ENCODE measurements at places on chromosomes 2 and 18.
A peak's percentile ranks its signal among the peaks of the same experiment; 100 is the strongest.

DNA sequence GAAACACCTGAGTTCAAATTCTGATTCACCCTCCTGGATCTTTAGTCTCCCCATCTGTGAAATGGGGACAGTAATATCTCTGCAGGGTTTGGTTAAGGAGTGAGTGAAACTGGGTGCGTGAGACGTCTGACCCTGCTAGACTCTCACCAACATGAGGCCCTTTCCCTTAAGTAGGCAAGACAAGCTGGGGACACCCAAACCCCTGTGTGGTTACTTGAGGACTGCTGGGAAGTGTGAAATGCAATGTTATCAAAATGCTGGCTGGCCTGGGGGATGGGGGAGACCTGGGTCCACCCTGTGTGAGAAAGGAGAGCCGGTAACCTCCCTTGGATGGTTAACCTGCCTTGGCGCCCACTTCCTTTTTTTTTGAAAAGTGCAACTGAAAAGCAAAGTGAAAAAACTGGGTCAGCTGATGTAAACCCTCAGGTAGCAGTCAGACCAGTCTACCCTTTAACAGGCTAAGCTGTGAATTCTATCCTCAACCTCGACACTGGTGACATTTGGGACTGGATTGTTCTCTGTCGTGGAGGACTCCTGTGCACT is 82.3 kb downstream of the INPP5D start:
- DNase-seq = no peak

- DNase-seq = no peak
These were observed 50.8 kb downstream of the RTTN start for GRCh38 chr18:70154591-70155194.

GRCh38 chr2:85106489-85107180 is 26.6 kb upstream of the TCF7L1 start:
- DNase-seq = no peak

GRCh38 chr2:157523270-157524247 is 79.7 kb upstream of the CYTIP start:
- no peak for DNase-seq

GRCh38 chr2:55223958-55224760 is 7.9 kb downstream of the CLHC1 start:
- no peak for DNase-seq

GRCh38 chr2:74558284-74559230 is 4.0 kb downstream of the DOK1 start:
- no peak for DNase-seq

- DNase-seq = no peak
These were observed 49.4 kb downstream of the TGOLN2 start for GRCh38 chr2:85278361-85278760.

- DNase-seq = no peak
These were observed 59.0 kb upstream of the THOC1 start for GRCh38 chr18:326846-327245.

GRCh38 chr2:151238527-151239487 is 22.9 kb downstream of the RBM43 start:
- DNase-seq = no peak

DNA sequence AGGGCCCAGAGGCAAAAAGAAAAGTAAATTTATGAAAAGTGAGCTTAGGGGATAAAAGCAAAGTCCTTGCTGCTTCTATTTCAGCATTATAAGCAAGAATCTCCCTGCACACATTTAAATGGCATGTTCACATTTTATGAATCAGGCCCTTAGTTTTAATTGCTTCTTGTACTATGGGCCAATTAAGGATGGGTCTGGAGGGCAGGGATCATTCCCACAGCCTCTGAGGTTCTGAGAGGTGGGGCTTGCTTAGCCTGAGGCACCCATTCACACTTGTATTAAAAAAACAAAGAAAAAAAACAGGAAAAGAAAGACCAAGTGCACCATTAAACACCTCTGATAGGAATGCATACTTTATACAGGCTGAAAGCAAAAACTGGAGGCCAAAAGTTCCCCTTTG is 565.1 kb downstream of the BCL11A start:
- DNase-seq = no peak

GRCh38 chr2:10439185-10439879 is 8.8 kb downstream of the ODC1 start:
- DNase-seq = no peak

DNA sequence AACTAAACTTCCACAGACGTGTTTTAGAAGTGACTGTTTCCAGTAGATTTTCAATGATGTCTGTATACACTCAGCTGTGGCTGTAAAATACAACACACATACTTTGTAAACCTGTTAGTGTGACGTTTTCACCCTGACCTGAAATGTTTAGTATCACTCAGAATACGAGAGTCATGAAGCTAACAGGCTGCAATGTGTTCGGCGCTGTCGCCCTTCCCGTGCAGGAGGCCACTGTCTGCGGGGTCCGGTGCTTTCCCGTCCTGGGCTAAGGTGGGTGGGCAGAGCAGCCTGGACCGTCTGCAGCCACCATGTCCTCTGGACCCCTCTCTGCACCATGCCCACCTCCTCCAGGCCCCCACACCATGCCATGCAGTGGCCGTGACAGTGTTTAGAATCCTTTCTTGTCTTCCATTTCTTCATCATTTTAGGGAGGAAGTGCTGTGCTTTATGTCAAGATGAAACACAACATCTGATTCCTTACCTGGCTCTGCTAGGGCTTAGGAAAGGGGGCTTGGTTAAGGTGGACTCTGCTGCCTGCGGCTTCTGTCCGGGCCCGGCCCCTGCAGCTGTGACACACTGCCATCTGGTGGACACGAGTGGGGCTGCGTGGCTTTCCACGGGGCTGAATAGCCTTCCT is 53.8 kb upstream of the RBM44 start:
- peak; percentile 81 for DNase-seq

- DNase-seq = no peak
These were observed 17.7 kb downstream of the SRSF7 start for GRCh38 chr2:38733300-38733971.

DNA sequence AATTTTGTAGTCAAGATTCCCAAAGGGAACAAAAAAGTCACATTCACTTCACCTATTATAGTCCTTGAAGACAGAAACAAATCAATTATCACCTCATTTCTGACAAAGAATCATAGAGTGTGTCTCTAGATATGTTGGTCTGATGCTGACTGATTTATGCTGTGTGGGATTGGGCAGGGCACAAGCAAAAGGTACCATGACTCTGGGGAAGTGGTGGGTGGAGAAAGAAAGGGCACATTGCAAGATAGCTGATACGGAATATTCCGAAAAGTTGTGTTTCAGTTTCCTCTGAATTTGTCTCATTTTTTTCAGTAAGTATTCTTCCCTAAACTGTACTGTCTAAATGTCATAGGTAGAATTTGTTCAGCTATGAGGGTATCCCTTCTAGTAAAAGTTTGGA is 268.0 kb downstream of the MREG start:
- no peak for DNase-seq

- DNase-seq = no peak
These were observed 407.0 kb downstream of the PID1 start for GRCh38 chr2:228864131-228864530.

- peak; percentile 45 for DNase-seq
These were observed 2.1 kb downstream of the PCBP1 start for GRCh38 chr2:70089220-70089982.

DNA sequence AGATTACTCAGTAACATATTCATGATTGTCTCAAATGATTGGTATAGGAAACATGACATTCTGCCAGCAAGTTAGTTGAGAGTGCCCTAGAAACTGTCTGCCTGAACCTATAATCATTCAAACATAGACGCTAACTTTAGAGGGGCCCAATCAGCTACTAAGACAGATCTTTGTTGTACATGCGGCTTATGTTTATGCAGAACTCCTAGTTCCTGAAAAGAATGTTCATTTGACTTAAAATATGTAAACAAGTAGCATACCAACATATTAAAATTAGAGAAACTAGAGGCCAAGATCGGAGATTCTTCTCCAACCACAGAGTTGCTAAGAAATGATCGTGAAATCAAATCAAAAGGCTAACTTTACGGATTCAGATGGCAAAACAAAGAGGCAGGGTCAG is 4.2 kb upstream of the METAP1D start:
- no peak for DNase-seq

- no peak for DNase-seq
These were observed 59.5 kb downstream of the TMEM131 start for GRCh38 chr2:97936199-97936598.

- DNase-seq = no peak
These were observed 502.6 kb upstream of the RAB12 start for GRCh38 chr18:8106603-8107002.

DNA sequence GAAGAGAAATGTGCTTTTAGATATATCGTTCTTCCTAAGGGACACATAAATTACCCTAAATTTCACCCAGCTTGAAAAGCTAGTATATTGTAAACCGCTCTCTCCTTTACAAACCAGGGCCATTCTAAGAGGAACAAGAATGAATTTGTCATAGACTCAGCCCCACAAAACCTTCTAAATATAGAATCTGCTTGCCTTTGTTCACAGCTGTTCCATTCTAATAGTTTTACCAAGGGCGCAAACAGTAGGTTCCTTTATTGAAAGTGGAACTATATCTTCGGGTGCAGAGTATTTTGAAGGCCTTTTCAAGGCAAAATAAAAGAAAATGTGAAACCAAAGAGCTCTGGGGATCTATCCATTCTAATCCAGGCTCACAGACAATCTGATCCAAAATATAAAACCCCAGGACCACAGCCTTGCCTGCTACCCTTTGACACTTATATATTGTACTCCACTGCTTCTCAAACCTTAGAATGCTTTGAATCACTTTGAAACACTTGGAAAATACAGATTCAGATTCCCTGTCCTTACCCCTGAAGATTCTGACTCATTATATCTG is 316.8 kb downstream of the PAX3 start:
- no peak for DNase-seq

- no peak for DNase-seq
These were observed 173.0 kb downstream of the NEDD4L start for GRCh38 chr18:58217052-58217451.

- DNase-seq = no peak
These were observed 215.3 kb upstream of the SESTD1 start for GRCh38 chr2:179479947-179480346.

GRCh38 chr2:210620456-210620855 is 64.1 kb downstream of the CPS1 start:
- no peak for DNase-seq

DNA sequence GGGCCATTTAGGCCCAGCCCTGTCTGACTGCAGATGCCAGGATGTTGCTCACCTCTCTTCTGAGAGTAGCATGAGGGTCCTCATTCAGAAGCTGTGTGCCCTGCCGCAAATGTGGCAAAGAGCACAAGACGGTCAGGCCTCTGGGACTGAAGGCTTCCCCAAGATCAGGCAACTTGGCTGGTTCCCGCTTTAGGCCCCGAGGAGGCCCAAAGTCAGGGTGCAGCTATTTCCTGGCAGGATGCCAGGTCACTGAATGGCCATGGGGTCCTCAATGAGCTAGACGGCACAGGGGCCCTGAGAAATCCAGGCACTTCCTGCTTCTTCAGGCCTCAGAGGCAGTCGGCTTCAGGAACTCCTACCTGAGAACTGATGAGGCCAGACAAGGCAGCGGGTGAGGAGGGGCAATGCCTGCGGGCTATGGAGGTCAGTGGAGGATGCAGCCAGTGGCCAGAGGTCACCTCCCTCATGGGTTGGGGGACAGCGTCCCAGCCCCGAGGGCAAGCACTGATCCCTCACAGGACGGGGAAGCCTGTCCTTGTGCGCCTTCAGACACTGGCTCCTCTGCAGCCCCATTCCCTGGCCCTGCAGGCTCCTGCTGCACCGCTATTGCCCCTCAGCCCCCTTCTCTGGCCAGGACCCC is 44.9 kb downstream of the LMAN2L start:
- no peak for DNase-seq

DNA sequence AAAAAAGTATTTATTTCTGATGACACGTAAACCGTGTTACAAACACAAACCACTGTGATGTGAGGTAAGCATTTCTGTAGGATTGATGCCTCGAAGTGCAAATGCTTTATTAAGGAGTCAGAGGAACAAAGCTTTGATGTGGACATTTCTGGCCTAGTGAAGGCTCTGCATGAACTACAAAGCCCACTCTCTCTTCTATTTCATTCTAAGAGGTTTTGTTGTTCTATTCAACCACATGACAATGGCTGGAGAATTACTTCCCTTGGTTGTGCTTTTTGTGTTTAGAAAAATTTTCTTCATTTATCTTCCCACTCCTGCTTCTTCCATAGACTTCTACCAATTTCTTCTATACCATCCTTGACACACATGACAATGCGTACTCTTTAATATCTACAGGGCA is 125.7 kb upstream of the CCDC195 start:
- no peak for DNase-seq

DNA sequence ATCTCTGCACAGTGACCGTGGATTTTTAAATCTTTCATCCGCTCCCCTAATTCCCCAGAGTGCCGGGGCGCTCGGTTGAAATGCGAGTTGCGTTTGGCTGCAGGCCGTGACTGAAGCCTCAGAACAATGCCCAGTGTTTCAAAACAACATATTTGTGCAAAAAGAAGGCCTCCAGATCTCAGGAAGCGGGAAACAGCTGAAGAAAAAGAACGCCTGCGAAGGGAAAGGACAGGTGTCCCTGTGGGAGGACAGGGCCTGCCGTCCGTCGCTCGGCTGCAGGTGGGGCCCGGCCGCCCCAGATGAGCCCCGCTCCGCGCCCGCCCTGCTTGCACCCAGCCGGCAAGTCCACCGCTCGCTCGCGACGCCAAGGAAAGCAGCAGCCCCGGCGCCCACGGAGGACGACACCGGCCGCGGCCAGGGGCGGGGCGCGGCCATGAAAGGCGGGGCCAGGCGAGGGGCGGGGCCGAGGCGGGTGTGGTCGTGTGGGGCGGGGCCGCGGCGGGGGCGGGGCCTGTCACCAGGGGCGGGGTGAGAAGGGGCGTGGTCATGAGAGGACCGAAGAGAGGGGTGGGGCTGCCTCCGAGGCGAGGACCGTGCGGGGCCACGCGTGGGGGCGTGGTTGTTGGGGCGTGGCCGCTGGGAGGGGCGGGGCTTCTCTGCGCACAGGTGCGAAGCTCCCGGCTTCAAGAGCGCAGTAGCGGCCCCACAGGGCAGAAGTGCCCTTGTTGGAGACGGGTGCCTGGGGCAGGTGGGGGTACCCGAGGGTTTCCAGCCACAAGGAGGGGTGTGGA is 17.6 kb upstream of the BOK start:
- peak; percentile 56 for DNase-seq

- DNase-seq = no peak
These were observed 950.7 kb upstream of the FAM98A start for GRCh38 chr2:34549710-34550345.

DNA sequence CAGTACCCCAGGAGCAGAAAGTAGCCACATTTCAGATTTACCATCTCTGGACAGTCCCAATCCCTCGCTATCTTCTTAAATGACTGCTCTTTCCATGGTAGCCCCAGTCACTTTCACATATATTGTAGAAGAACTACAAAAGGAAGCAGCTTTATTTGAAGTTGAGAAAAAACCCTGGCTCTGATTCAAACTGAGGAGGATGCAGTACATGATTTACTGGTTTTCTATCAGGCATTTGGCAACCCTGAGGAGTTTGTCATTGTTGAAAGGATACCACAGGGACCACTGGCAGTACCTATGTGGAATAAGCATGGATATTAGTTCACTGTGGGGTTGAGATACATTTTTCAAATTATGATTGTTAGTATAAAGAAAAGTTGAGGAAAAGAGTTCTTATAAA is 640.9 kb upstream of the SETBP1 start:
- DNase-seq = no peak

Measured in activated CD8-positive, alpha-beta memory T cell treated with anti-CD3 and anti-CD28 coated beads, Interleukin-2, amount 50 U/mL, for 4 hours (primary cell).